ENCODE measurements at places on chromosomes 12 and 14.
A peak's percentile ranks its signal among the peaks of the same experiment; 100 is the strongest.

- peak; percentile 28 for DNase-seq
Measured at GRCh38 chr12:112294793-112295192, 87.4 kb downstream of the HECTD4 start.

- no peak for DNase-seq
Measured at GRCh38 chr14:104919993-104920315, 4.7 kb upstream of the PLD4 start.

DNA sequence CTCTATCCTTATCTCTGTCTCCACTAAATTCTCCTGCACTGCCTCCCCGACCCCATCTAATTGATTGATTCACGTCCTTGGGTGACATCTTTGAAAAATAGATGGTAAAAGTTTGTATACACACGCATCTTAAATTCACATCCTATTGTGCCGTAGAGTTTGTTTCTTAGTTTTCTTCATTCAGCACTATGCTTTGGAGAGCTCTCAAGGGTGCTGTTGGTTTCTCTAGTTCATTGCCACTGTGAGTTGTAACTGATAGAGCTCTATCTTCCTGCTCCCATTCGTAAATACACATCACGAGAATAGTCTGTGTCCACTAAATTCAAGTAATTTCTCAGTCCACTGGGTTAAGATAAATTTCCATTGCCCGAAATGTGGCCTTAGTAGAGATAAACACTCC is 1537.4 kb downstream of the AACS start:
- DNase-seq: no peak

GRCh38 chr12:96995861-96996260 is 88.8 kb downstream of the NEDD1 start:
- DNase-seq: no peak

GRCh38 chr12:25939606-25940005 is 18.9 kb upstream of the RASSF8 start:
- no peak for DNase-seq

DNA sequence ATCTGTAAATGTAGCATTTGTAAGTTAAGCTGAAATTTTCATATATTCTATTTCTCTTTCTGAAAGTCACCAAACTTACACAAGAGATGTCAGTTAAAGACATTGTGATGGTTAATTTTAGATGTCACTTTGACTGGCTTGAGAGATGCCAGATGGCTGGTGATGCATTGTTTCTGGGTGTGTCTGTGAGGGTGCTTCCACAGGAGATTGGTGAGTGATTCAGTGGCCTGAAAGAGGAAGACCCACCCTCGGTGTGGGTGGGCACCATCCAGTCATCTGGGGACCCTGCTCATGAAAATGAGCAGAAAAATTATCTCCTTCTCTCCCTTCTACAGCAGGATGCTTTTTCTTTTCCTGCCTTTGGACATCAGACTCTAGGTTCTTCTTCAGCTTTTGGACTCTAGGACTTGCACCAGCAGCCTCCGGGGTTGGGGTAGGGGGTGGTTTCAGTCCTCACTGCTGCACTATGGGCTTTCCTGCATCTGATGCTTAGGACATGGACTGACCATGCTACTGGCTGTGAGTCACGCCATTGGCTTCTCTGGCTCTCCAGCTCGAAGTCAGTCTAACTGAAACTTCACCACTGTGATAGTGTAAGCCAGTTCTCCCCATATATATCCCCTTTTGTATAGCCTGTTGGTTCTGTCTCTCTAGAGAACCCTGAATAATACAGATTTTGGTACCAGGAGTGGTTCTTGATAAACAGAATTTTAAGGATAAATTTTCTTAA is 20.9 kb downstream of the PDE6H start:
- DNase-seq: peak; percentile 55

DNA sequence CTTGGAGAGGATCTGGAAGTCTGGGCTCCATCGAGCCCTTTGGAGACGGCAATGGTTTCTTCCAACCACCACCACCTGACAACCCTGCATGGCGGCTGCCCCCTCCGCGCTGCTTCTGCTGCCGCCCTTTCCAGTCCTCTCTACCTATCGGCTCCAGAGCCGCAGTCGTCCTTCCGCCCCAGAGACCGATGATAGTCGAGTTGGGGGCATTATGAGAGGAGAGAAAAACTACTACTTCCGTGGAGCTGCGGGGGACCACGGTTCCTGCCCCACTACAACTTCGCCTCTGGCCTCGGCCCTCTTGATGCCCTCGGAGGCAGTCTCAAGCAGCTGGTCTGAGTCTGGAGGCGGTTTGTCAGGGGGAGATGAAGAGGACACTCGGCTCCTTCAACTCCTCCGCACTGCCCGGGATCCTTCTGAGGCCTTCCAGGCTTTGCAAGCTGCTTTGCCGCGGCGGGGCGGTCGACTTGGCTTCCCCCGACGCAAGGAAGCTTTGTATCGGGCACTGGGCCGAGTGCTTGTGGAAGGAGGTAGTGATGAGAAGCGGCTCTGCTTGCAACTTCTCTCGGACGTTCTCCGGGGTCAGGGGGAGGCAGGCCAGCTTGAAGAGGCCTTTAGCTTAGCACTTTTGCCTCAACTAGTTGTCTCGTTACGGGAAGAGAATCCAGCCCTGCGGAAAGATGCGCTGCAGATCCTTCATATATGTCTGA is 499 bp downstream of the TOGARAM1 start:
- peak; percentile 67 for DNase-seq

- no peak for DNase-seq
Measured at GRCh38 chr14:36454599-36455240, 65.3 kb downstream of the NKX2-1 start.

- no peak for DNase-seq
Measured at GRCh38 chr14:105138551-105139111, 29.9 kb downstream of the JAG2 start.

- DNase-seq: no peak
Measured at GRCh38 chr12:122724641-122725243, 5.9 kb downstream of the HCAR1 start.

GRCh38 chr12:4137441-4137840 is 136.1 kb upstream of the CCND2 start:
- no peak for DNase-seq

DNA sequence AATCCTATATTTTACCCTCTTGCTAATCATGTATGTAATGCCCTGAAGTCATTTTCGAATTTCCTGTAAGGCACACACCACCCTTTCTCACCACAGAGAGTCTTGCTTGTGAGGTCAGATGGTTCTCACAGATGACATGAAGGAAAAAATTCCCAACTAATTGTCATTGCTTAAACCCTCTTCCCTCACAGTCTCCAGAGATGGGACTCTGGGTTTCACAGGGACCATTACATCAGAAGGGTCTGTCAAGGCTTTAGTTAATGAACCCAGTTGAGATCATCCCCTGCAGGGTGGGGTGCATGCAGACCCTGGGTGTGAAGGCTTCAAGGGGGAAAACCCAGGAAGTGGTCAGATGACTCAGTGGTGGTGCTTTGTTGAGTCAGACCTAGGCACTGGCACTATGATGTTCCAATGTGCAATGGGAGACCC is 229.6 kb downstream of the BCAT1 start:
- DNase-seq: peak; percentile 54

DNA sequence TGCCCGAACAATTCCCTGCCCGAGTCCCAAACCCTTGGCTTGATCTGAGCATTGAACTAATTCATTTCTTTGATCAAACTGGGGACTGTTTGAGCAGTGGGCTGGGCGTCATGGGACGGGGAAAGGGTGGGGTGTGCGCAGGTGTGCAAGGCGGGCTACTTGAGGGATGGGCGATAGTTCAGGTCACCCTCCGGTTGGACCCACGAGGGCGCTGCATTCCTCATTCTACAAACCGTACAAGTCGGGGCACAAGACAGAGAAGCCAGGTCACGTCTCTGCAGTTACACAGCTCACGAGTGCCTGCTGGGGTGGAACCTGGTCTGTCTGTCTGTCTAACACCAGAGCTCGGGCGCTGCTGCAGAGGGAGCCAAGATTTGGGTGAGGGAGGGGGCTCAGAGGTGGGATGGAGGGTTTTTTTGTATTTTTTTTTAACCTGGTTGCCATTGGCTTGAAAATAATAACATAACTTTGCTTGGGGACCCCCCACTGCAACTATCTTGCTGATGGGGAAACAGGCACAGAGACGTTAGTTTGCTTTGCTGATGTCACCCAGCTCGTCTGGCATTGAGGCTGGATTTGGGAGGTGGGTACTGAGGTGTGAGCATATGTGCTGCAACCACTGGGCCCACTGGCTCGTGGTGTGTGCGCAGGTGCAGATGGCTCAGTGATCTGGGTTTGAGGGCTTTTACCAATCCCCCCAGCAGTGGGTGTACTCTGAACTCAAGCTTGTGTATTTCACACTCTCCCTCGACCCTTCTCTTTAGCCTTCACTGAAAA is 7.6 kb upstream of the RTL1 start:
- no peak for DNase-seq

DNA sequence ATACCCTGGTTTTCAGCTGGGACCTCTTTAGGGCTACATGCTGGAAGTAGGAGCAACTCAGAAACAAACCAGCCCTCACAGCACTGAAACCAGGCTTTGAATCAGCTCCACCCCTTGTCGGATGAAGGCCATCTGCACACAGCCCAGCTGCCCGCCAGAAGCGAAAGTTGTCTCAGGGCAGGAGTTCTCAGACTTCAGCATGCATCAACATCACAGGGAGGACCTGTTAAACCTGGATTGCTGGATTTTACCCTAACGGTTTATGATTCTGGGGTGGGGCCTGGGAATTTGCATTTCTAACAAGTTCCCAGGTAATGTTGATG is 10.9 kb downstream of the SYNDIG1L start:
- no peak for DNase-seq

- DNase-seq: peak; percentile 50
Measured at GRCh38 chr14:71341156-71341555, 433.9 kb downstream of the PCNX1 start.

DNA sequence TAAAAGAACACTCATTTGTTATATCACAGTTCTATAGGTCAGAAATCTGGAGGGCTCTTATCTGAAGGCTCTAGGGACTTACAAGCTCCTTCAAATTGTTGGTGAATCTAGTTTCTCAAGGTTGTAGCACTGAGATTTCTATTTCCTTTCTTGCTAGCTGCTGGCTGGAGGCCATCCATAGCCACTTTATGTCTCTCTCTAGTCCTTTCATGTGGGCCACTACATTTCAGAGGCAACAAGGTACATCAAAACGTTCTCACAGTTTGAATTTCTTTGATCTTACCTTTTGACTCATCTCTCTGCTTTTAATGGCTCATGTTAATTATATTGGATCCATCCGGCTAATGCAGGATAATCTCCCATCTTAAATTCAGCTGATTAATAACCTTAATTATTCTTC is 286.8 kb downstream of the DIO2 start:
- DNase-seq: no peak

GRCh38 chr14:37098132-37098531 is 74.3 kb downstream of the SLC25A21 start:
- DNase-seq: no peak

DNA sequence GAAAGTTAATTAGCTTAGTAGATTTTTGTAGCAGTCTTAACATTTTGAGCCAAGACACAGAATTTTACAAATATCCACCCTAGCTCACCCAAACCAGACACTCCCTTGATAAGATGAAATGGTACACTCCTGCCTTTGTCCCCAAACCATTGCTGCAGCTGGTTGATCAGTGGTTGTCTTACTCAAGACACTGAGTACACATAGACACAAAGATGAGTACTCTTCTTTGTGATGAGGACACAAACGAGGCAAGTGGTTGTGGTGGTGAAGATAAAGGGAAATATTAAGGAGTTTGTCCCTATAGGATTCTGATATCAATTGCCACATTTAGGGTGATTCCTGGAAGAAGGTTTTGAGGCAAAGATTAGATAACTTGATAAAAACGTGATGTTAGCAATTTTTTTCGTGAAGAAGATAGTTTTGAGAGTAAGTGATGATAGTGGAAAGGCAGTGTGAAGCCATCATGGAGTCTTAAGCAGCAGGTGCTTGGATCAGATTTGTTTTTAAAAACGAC is 21.4 kb upstream of the ATP2B1 start:
- DNase-seq: no peak

GRCh38 chr12:78928200-78929074 is 63.9 kb downstream of the SYT1 start:
- DNase-seq: no peak

DNA sequence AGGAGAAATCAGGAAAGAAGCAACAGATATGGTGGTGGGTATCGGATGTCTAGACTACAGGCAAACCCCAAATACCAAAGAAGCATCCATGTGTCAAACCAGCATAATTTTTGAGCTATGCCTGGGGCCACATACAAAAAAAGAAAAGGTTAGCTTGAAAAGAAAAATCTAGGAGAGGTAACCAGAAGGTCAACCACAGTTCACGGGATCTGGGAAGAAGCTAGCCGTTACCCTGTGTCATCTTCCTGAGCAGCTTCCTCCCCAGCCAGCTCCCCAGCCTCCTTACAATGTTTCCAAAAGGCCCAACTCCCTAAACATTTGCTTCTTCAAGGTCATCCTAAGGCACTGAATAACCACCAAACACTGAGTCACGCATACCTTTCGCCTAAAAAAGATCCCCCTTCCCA is 3.1 kb downstream of the SINHCAF start:
- DNase-seq: peak; percentile 34

DNA sequence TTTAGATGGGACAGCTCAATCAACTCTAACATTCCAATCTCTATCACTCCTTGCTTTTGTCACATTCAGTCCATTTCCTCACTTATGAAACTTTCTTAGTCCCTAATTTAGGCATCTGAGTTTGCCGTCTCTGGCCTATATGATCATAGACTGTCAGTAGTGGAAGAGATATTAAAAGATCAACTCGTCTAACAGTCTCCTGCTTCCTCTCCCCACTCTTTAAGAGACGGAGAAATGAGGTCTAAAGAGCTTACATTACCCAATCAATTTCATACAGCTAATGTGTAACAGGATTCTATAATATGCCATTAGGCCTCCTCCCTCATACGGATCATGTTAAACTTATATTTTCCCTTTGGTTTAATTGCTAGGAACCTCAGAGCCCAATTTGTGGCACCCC is 6.5 kb upstream of the ATP23 start:
- peak; percentile 16 for DNase-seq

- peak; percentile 5 for DNase-seq
Measured at GRCh38 chr12:23049180-23049579, 424.2 kb downstream of the ETNK1 start.

DNA sequence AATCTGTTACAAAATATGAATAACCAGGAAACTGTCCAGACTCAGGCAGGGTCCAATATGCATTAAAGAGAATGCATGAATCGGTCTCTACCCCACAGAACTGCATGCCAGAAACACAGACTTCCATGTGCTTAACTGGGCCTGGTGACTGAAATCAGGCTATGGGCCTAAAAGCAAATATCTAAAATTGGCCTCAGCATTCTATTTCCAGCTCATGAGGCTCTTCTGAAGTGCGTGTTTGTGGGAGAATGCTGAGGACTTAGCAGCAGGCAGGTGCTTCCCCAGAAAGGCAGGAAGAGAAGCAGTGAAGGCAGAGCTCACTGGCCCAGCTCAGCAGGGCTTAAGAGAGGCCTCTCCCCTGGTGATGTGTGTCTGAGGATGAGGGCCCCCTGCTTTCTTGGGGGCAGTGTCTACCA is 48.5 kb downstream of the ADGRD1 start:
- no peak for DNase-seq

GRCh38 chr14:36238666-36239363 is 62.3 kb upstream of the PTCSC3 start:
- DNase-seq: peak; percentile 79

DNA sequence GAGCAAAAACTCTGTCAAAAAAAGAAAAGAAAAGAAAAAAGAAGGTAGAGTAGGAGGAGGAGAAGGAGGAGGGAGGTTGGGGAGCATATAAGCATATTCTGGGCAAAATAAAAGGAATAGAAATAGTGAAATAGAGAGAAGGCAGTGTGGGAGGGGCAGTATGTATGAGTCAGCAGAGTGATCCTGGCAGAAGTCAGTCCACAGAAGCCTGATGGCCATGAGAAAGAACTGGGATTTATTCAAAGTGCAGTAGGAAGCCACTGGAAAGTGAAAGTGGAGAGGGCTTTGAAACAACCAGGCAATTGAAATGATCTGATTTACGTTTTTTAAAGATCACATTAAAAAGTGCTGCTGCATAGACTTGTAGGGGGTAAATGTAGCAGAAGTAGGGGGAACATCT is 368.6 kb upstream of the USP15 start:
- peak; percentile 39 for DNase-seq

All from suppressor macrophage (primary cell).